ENCODE measurements at places on chromosomes 6 and 20.

DNA sequence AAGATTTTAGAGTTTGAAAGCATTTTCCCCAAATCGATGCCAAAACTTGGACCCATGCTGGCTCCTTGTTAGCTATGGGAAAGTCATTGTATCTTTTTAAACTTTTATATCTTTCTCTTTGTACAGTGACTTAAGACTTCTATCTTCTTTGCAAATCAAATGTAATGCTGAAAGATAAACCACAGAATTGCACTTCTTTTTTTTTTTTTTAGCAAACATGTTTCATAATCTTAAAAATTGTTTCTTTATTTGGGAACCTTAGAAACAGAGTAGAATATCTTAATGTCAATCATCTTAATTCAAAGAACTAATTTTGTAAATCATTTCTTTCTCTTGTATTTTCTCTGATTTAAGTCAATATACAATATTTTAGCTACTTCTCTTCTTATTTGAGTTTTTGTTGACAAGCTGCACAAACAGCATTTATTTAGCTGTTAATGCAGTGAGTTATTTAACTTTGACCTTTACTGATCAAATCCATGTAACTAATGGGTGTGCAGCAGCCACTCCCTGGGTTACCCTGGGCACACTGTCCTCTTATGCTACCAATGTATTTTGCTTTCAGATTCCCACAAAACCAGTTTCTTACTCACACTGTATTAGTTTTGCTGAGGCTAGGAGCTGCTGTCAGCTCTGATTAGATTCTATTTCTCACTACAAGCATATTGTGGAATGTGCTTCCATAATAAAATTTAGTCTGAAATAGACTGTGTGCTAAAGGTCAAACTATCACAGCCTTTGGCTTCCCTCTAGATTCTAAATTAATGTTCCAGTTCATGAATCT, 279.6 kb downstream of the ADGB start:
- no peak for DNase-seq

DNA sequence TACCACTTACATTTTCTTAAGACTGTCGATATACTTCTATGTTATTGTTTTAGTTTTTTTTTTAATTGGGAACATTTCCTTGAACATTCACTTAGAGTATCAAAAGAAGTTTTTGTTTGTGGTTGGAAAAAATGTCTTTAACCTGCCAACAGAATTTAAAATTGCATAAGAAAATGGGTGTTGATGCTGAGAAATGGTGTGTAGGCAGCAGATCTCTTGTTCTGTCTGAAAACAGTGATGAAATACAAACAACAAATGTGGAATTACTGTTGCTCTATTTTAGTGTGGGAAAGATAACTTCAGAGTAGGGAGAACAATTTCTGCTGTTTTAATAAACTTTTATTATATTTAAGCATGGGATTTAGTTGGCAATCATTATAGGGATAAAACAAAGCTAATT, 293.5 kb downstream of the CDKAL1 start:
- no peak for DNase-seq

- no peak for DNase-seq
These were observed 32.1 kb upstream of the RANBP9 start for GRCh38 chr6:13743736-13744127.

- no peak for DNase-seq
These were observed 103.9 kb downstream of the CTNNBL1 start for GRCh38 chr20:37797669-37798175.

DNA sequence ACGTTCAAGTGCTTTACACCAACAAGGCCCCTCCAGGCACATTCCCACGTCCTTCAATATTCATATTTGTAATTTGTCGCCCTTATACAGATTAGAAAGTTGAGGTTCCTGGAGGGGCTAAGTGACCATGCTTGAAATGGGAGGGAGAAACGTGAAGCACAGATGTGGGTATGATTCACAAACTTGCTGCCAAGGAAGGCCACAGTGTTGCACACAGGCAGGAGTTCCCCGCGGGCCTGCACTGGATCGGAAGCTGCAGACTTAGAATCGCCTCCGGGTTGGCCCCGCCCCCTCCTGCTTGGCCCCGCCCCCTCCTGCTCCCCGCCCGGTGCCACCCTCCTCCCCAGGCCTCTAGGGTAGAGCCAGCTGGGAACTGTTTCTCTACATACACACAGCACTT, 58.2 kb upstream of the QKI start:
- DNase-seq = no peak

- no peak for DNase-seq
These were observed 8.9 kb upstream of the IGF2R start for GRCh38 chr6:159959976-159960384.

GRCh38 chr6:92011681-92012245, 1407.6 kb downstream of the EPHA7 start:
- DNase-seq = no peak

- DNase-seq = no peak
These were observed 9.3 kb downstream of the SLC2A4RG start for GRCh38 chr20:63748934-63749270.

DNA sequence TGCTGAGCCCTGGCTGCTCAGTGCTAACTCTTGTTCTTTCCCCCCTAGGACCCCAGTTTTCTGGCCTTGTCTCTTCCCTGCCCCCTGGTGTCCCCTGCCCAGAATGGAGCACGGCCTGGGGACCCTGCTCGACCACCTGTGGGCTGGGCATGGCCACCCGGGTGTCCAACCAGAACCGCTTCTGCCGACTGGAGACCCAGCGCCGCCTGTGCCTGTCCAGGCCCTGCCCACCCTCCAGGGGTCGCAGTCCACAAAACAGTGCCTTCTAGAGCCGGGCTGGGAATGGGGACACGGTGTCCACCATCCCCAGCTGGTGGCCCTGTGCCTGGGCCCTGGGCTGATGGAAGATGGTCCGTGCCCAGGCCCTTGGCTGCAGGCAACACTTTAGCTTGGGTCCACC, 11.9 kb downstream of the CCN5 start:
- DNase-seq = no peak

DNA sequence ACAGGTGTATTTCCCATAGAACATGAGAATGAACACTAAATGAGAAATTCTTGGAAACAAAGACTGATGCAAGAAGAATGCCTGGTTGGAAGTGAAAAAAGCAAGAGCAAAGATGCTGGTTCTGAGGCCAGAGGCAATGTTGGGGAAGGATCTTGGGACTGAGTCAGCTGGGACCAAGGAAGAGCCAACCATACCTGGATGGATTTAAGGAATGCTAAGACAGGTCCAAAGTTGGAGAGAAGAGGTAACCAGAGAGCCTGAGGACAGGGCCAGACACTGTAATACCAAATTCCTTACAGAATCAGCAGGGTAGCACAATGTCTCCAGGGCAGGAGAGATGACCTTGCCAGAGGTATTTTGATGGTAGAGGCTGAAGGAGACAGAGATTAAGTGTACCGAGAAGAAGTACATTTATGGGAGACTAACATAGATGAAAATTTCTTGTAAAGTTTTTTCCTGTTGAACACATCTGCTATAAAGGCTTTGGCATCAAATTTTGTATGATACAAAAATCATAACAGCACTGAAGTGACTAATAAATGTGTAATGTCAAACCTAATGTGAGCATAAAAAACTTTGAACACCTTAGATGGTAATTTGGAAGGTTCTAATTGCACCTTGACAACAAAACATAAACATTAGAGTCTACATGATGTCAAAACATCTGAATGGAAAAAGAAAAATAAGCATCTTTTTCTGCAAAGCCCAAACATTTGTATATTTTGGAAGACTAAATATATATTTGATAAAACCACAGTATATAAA, 221.7 kb upstream of the MARCKS start:
- no peak for DNase-seq

- no peak for DNase-seq
These were observed 59.1 kb upstream of the RIPOR2 start for GRCh38 chr6:24994812-24995211.

DNA sequence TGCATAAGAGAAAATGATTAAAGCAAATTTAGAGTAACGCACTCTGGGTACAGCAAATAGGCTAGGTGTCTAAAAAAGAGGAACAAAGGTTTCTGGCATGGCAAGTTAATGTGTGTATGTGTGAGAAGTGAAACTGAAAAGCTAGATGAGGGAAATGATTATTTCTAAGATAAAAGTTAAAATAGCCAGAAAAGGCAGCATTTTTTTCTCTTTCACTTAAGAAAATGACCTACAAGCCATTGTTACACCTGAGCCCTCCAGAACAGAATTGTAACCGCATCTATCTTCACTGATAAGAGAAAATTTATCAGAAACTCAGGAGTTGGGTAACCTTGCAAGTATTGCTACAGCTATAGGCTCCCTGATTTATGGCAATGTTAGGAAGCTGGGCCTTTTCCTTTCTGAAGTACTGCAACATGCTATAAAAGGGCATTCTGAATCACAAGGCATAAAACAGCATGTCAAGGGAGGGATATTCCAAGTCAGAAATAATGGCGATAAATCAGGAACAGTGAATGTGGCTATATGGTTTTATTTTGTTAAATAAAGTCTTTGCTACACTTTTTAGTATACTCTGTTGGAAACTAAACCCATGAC, 395.3 kb downstream of the TBC1D32 start:
- DNase-seq = no peak

DNA sequence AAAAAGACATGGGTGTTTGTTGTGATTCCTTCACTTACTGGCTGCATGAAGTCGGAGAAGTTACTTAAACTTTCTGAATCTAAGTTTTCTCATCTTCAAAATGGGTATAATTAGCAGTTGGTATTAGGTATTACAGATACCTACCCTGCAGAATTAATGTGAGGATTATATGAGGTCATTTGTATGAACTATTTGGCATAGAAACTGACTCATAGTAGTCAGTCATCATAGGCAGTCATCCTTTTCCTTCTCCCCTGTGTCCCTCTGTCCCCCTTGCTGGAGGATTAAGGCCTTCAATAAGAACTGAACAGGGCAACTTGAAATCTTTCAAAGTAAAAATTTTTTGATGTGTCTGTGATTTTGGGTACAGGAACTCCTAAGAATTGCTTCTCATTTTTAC, 26.3 kb downstream of the RALGAPB start:
- DNase-seq = no peak

- peak; percentile 43 for DNase-seq
These were observed 55.7 kb upstream of the SLC23A2 start for GRCh38 chr20:5056801-5057599.

DNA sequence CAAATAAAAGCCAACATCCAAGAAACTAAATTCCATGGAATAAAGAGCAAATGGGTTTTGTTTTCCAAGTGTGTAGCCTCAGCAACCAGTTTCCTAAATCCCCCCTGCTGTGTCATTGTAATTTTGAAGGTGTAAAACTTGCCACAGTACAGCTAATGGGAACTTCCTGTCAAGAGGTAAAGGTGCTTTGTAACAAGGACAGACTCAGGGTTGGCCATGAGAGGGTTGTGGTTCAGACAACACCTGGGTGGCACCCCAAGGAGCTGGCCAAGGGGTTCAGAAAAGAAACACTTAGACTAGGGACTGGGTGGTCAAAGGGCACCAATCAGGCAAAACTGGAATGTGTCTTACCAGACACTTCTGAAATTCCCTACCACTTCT, 52.4 kb upstream of the LYRM2 start:
- DNase-seq = no peak

DNA sequence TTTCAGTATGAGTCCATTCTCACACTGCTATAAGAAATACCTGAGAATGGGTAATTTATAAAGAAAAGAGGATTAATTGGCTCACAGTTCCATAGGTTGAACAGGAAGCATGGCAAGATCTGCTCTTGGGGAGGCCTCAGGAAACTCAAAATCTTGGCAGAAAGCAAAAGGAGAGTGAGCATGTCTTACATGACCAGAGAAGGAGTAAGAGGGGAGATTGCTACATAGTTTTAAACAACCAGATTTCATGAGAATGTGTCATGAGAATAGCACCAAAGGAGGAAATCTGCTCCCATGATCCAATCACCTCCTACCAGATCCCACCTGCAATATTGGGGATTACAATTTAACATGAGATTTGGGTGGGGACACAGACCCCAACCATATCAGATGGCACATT, 672.4 kb downstream of the HTR1B start:
- no peak for DNase-seq

DNA sequence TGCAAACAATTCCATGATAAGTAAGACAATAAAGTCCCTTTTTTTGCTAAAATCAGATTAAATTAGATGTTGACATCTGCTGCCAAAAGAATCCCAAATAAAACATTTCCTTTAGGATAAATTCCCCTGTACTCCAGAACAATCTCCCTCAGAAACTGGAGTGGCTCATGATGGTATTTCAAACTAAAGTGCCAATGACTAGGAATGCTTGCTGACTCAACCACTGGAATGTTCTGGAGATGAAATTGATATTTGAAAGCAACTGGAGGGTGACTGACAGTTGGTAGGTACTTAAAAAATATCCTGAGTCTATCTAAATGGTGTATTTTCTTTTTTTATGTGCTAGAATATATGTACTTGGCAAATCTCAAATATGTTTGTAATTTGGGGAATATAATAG, 350.1 kb upstream of the TSHZ2 start:
- DNase-seq = no peak

DNA sequence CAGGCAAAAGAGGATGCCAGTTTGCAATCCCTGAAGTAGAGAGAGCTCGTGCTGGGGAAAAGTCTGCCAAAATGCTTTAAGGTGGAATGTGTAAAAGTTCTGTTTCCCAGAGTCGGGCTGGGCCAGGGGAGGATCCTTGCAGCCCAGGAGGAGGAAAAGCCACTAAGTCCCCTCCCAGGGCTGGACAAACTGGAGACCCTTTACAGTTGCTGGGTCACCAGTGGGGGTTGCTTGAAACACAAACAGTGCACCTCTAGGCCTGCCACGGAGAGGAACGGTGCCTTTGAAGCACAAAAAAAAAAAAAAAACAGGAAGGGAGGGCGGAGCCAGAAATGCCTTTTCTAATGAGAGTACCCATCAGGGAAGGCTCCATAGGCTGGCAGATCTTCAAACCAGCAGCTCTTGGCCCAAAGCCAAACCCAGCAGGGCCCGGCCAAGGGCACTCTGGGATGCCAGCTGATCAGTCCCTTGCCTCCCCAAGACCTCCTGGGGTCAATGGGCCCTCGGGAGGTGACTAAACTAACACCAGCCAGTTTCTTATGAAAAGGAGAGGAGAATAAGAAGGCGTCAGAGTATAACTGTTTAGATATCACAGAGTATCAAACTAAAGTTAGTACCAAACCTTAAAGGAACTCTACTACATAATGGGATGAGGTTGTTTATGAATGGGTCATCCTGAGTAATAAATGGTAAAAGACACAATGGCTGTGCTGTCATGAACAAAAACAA, 23.7 kb downstream of the HLA-A start:
- DNase-seq = no peak

DNA sequence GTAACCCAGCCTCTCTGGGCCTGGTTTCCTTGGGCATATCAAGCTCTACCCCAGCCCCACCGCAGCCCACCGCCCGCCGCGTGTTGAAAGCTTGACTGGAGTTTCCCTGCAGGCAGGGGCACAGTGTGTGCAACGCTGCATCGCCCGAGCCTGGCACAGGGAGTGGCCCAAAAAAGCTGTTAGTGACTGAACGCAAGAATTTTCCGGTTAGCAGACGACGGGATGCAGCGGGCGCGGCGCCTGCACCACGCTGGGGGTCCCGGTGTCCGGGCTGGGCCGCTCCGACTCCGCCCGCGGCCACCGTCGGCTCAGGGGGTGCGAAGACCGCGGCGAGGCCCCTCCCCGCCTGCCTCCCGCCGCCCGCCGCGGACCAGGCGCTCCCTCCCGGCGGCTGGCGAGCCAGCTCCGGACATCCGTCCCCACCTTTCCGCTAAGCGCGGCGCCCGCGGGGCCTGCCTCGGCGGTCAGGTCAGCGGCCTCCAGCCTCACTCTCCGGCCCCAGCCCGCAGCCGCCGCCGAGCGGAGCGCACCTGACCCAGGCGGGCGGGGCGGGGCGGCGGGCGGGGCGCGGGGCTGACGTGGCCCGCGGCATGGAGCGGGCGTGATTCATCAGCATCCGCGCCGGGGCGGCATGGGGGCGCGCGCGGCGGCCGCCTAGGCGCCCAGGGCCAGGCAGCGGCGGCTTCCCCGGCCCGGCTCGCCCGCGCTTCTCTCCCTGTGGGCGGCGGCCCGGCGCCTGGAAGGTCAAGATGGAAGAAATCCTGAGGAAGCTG, at the start of gene ARFGEF3:
TSS of gene ARFGEF3 (plus strand) at position 602 of the 773 bp plus-strand sequence. CDS start at position 750, 148 bp downstream.
- peak; percentile 65 for DNase-seq
